Activated CD4-positive, alpha-beta memory T cell treated with anti-CD3 and anti-CD28 coated beads for 36 hours (primary cell): ENCODE measurements at places on chromosomes 7 and 10.

DNA sequence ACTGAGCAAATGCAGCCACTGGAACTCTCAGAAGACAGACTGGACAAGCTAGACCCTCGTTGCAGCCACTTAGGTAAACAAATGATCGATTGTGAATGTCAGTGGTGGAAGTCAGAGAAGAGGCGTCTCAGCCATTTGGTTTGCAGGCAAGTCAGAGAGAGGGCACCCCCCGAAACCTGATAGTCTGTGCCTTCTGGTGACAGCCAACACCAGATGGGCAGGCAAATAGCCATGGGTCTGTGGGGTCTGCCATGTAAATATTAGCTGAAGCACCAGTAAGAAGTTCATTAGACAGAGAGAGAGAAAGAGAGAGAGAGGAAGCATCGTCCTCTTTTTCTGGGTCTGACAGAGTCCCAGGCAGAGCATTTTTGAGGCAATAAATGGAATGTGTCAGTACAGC is 5.4 kb downstream of the PPP1R17 start:
- no peak for DNase-seq

- DNase-seq, result no peak
These were observed 22.3 kb downstream of the ZNF775 start for GRCh38 chr7:150401424-150401790.

GRCh38 chr10:78566284-78567111 is 502.3 kb upstream of the ZMIZ1 start:
- DNase-seq, result no peak

- DNase-seq, result no peak
These were observed 38.3 kb upstream of the CDCA7L start for GRCh38 chr7:21984042-21984441.

- DNase-seq, result no peak
These were observed 22.1 kb upstream of the ABCC2 start for GRCh38 chr10:99760321-99760720.

GRCh38 chr10:84829131-84829530 is 500.7 kb downstream of the CCSER2 start:
- no peak for DNase-seq

GRCh38 chr10:78267598-78267997 is 233.9 kb downstream of the RPS24 start:
- DNase-seq, result no peak

DNA sequence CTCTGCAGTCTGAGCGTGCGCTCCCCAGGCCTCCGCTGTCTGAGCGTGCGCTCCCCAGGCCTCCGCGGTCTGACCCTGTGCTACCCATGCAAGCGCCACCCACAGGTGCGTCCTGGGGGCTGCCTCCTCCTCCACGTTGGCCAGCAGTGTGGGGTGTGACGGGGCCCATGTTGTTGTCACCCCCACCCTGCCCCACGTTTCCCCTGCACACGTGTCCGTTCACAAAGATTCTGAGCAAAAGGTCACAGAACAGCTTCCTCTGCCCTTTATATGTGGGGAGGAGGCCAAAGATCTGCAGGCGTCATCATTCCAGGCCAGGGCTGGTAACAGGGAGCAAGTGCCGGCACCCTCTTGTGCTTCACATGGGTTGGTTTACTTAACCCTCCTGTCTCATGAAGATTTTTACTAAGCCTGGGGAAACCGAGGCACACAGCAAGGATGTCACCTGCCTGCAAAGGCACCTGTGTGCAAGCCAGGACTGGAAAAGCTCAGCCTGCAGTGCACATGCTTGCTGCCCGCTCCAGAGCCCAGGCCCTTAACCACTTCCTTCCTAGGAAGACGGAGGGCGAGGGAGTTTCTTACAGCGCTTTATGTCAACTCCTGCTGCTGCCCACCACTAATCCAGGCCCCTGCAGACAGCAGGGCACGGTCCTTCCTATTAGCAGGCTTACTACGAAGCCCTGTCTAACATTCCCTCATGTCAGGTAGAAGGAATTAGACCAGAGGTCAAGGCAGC is 4.8 kb downstream of the GPR146 start:
- peak; percentile 28 for DNase-seq

- no peak for DNase-seq
These were observed 33.3 kb downstream of the EPHB4 start for GRCh38 chr7:100793806-100794660.
